ENCODE measurements at places on chromosomes 3 and 15. TPM values are rescaled to one million over a fixed set of nuclear protein-coding genes. Genes with fewer than 3 reads are reported as not detected.

DNA sequence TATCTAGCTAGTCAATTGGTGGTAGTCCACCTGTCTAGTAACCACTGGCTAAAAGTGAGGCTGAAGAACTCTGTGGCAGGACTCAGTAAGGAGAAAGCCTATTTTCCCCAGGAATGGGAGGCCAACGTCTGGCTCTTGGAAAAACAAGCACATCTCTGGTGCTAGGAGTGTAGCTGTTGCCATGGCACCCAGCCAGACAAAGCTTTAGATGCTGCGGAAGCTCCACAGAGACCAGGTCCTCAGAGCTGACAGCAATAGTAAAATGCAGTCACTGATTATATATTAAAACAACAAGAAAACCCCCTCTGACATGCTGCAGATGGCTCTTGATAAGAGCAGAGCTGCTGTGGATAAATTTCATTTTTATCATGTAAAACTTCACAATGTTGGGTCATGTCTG lies 124.9 kb upstream of the STRIT1 start:
- DNase-seq = no peak

DNA sequence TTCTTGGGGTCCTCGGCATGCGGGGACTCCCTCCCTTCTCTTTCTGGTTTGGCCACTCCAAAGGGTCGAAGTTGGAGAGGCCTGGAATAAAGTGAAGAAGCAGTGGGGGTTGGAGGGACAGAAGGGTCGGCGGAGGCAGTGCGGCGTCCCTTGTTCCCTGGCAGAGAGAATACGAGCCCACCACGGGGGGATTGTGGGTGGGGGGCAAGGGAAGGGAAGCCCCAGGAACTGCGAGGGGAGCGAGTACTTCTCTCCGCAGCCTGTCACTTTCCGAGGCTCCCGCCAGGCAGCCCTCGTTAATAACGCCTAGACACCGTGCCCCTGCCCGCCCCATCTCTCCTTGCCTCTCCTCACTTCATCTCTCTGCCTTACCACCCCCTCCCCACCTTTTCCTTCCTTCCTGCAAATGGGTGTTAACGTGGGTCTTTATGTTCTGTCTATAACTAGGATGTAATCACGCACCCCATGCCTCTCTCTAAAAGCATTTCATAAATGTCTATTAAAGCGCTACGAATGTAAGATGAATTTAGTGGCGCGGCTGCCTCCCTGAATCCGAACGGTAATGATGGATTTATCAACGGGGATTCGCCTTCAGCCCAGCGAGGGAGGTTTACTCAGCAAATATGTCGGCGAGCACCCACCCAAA lies 13.7 kb downstream of the NR2F2 start:
- DNase-seq = no peak

DNA sequence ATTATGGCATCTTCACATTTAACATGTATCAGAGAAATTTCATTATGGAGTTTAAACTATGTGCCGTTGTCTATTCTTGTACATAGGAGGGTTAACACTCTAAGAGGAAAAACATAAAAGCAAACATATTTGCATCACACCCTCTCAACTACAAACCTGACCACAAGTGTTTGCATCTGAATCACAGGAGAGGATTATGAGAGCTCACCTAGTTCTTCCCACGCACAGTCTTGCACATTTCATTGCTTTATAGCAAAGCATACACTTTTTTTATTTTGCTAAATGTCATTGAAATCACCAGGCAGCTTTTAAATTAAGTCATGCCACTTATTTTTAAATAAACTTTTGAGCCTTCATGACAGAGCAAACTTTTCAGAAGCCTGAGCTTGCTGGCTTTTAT lies 12.5 kb downstream of the TRAT1 start:
- no peak for DNase-seq

Gene MTHFS
- 26.9 TPM for total RNA-seq

Gene SYNPR
- not detected for total RNA-seq

Data from transverse colon (tissue), 4 donors.